ENCODE measurements at places on chromosomes 1 and 21.

DNA sequence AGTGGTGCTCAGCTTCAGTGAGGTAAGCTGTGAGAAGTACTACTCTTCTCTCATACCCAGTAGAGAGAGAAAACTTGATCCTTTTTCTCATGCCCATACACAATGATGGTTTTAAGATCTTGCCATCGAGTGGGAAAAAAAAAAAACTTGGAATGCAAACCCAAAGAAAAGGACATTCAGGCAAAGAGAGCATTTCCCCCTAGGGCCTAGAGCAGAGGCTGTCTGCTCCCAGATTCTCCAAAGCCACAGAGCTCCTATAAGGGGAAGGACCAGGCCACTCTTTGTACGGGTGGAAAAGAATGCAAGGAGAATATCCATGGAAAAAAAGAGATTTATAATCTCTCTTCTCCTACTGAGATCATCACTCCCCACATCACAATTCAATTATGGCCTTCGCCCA lies 34.9 kb downstream of the MROH9 start:
- DNase-seq = no peak

GRCh38 chr1:110150330-110151174 lies at the start of gene SLC6A17:
Gene SLC6A17 (plus strand): TSS chr1:110150494. CDS start chr1:110166930, 16,436 bp downstream.
- DNase-seq = peak; percentile 16

- DNase-seq = no peak
Measured at GRCh38 chr1:176379626-176380339, 83.2 kb upstream of the PAPPA2 start.

- DNase-seq = no peak
Measured at GRCh38 chr21:25560271-25560685, 47.0 kb downstream of the MRPL39 start.

DNA sequence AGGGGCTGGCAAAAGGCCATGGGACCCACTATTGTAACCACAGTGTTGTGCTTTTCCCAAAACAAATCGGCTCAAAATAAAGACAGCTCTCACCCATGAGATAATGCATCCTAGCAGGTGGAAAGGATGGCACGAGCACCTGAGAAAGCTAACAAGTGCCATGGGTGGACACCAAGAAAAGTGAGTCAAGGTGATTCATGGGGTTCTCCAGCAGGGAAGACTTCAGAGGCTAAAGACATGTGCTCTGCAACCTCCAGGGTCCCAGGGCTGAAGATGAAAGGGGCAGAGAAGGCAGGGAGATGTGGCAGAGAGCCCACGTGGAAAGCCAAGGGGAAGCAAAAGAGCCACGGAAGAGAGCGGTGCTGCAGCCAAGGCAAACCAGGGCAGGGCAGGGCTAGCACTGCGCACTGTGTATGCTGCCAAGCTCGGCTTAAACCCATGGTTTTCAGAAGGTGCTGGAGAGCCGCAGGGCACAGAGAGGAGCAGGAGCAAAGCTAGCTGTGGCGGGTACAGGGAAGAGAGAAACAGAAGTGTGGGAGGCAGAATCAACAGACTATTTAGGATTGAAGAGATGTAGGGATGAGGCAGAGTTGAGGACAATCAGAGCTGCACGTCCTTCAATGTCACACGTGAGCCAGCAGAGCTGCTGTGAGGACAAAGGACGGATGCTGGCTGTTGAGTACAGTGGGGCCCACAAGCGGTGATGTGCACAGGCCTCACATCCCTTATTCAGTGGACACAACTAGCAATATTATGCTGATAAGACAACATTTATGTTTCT lies 41.8 kb upstream of the C1orf198 start:
- DNase-seq = no peak

DNA sequence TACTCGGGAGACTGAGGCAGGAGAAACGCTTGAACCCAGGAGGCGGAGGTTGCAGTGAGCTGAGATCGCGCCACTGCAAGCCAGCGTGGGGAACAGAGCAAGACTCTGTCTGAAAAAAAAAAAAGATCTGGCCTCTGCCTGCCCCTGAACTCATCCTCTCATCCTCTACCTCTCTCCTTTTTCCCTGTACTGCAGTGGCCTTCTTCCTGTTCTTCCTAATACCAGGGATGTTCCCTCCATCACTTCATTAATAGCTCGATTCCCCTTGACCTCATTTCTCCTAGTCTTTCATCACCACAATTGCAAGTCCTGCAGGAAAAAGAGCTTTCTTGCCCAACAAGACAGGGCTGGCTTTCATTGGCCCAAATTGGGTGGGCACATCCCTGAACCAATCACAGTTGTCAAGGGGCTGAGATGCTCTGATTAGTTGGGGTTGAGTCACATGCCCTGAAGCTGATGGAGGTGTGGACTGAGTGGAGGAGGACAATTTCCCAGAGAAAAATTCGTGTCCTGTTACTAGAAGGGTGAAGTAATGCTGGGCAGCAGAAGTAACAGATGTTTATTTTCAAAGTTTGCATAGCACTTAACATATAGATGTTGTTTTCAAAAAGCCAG lies 86.8 kb upstream of the PUM1 start:
- DNase-seq = no peak

DNA sequence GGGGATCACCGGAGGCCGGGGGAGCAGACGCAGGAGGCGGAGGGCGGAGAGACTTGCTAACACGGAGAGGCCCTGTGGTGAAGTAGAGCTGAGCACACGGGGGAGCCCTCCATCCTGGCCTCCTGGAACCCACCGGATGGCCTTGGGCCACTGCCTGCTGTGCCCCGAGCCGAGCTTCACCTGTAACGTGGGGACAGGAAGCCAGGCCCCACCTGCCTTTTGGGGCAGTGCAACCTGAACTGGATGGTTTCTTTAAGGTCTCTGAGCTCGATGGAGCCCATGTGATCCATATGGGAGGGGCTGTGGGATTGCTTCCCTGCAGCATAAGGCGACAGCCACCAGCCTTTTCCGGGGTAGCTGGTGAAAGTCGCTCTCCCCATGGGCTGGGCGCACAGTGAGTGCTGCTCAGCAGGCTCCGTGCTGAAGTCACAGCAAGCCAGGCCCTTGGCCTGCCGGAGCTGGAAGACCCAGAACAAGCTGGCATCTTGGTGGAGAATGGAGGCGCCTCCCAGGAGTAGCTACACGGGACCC lies 35.8 kb downstream of the TFF3 start:
- DNase-seq = no peak

- DNase-seq = no peak
Measured at GRCh38 chr1:232568331-232568852, 61.5 kb downstream of the SIPA1L2 start.

DNA sequence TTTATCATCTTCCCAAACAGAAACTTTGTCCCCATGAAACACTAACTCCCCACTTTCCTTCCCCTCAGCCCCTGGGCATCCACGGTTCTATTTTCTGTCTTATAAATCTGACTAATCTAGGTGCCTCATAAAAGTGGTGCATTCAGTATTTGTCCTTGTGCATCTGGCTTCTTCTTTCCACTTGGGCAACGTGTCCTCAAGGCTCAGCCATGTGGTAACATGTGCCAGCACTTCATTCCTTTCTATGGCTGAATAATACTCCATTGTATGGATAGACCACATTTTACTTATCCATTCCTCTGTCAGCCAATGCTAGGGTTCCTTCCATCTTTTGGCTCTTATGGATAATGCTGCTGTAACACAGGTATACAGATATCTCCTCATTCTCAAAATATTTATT lies 305.0 kb upstream of the RUNX1 start:
- DNase-seq = no peak

- no peak for DNase-seq
Measured at GRCh38 chr1:23448846-23449245, 24.3 kb upstream of the TCEA3 start.

DNA sequence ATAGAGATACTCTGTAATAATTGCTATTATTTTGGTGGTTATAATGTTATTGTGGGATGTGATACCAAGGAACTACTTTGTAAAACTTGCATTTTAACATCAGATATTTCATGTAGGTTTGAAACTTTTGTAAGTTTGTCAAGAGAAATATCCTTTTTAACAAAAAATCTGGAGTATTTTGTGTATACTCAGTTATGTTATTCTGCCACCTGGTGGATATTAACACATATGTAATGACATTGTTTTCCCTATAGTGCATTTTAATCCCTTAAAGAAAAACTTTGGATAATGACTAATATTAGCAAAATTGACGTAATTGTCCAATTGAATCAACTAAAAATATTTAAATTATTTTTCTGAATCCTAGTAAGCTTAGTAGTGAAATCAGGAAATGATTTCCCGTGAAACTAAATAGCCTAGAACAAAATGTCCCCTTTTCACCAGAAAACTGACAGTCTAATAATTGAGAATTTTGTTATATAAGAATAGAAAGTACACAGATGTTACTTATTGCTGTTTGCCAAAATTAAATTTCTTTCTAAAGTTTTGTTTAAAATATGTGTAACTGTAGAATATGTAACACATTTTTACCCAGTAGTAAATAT lies 39.6 kb downstream of the KCTD3 start:
- no peak for DNase-seq

GRCh38 chr1:176136891-176137290 lies 70.2 kb downstream of the COP1 start:
- no peak for DNase-seq

DNA sequence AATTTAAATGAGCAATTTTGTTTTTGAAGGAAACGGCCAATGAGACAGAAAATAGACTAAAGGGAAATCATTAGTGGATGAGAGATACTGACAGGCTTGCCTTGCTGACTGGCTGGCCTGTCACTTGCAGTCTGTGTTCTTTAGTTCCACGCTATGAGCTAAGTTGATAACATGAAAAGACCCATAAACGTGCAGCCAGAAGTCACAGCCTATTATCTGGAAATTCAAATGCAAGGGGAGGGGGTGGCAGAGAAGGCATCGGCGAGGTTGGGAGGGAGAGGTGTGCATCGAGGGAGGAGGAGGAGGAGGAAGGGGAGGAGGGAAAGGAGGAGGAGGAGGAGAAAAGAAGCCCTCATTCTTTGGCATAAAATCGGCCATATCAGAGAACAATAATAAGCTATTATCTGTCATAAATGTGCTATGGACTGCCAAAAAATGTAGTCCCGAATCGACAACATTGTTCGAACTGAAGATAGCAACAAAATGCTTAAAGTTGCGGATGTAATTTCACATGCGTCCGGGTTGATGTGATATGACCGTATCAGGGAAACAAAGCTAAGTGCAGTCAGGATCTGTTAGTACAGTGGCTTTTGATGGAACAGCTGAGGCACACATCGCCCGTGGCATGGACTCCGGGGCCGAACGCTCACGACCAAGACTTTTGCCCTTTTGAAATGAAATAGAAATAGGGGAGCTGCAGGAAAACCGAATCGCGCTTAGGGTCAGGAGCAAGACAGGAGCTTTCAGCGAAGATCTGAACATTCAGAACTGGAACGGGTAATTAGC lies 11.6 kb upstream of the BARHL2 start:
- no peak for DNase-seq

GRCh38 chr1:167088746-167089417 lies 1.3 kb downstream of the GPA33 start:
- no peak for DNase-seq

DNA sequence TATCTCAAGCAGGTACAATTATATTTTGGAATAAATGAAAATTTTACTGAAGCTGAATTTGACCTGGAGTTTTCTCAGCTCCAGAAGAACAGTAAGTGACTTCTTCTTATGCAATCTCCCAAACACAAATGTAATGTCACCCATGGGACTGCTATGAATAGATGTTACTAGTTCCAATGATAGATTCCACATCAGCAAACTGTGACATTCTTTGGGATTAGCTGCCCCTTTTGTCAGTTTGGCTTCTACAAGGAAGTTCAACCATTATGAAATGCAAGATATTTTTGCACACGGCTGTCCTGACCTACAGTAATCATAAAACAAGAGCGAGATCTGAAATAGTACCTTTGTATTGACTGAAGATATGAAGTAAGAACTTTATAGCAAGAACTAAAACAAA lies 27.8 kb upstream of the TSNAX start:
- no peak for DNase-seq

DNA sequence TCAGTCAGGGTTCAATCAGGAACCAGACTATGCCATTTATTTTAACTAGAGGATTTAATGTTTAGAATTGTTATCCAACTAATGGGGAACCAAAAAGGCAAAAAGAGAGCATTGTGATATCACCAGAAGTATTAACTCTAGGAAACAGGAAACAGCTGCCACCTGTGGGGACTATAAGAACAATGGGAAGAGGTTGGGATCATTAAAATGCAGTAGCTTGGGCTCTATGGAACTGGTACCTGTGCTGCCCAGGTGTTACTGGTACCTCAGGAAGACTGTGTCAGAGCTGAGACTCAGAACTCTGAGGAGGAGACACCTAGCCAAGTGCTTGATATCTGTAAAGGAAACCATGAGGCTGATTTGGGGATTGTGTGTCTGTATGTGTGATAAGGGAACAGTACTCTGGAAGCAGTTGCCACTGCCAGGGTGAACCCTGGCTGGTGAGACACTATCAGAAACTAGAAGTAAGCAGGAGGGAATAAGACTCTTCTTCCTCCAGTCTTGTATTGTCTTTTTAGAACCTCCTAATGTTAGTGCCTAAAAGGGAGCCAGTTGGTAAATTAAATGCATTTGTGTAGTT lies 49.4 kb downstream of the MAN1A2 start:
- DNase-seq = no peak

GRCh38 chr1:166471359-166471758 lies 304.6 kb upstream of the FAM78B start:
- no peak for DNase-seq

DNA sequence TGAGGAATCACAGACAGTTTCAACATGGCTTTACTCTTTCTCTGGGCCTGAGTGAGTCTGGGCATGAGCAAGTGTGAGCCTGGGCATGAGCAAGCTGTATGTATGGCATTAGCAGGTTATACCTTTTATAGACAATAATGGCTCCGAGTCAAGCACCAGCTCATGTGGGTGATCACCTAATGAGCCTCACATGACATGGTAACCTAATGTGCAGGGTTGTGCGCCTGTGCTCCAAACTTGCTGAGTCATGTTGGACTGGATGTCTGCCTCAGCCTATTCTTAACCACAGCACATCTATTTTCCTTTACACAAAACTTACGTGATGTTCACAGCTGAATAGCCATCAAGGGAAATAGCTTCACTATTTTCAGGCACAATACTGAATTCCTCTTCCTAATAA lies 236.2 kb upstream of the NRIP1 start:
- DNase-seq = no peak

GRCh38 chr1:216793973-216794372 lies 70.7 kb upstream of the ESRRG start:
- DNase-seq = no peak

- DNase-seq = no peak
Measured at GRCh38 chr1:168842916-168843315, 113.9 kb upstream of the DPT start.

- DNase-seq = no peak
Measured at GRCh38 chr1:162279136-162279498, 97.5 kb downstream of the SPATA46 start.

- no peak for DNase-seq
Measured at GRCh38 chr1:29657816-29658215, 421.5 kb downstream of the PTPRU start.

GRCh38 chr1:245464290-245464689 lies 309.5 kb downstream of the KIF26B start:
- DNase-seq = no peak

GRCh38 chr1:106608841-106609240 lies 447.6 kb upstream of the PRMT6 start:
- DNase-seq = no peak

DNA sequence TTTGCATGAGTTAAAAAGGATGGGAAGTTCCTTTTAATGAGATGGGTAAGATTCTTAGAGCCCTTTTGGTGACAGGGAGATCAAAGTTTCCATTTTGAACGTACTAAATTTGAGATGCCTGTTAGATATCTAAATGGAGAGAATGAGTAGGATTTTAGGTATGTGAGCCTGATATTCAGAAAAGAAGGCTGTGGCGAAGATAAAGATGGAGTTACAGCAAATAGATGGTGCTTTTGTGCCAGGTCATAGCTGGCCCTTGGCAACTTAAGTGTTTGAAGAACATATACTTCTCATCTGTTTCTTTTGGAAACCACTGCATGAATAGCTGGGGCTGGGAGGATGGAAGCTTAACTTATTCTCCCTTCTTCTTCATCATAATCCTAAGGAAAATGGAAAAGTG lies 282.5 kb downstream of the PTBP2 start:
- no peak for DNase-seq

All from CD4-positive, CD25-positive, alpha-beta regulatory T cell (primary cell).